ENCODE measurements at places on chromosomes 12 and 14.

GRCh38 chr14:90643982-90644670 lies 172.1 kb downstream of the TTC7B start:
- DNase-seq, result no peak

- no peak for DNase-seq
Measured at GRCh38 chr12:102951841-102952240, 5.6 kb upstream of the ASCL1 start.

DNA sequence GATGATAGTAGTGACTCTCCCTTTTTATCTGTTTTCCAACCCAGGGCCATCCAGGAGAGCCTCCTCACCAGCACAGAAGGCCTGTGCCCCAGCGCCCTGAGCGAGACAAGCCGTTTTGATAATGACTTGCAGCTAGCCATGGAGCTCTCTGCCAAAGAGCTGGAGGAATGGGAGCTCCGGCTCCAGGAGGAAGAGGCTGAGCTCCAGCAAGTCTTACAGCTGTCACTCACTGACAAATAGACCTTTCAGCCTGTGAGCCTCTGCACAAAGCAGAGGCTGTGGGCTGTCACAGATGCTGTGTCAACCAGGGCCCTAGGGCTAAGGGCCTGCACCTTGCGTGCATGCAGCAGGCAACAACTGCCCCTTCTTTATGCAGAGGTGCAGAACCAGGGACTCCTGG lies 11.0 kb downstream of the C12orf76 start:
- DNase-seq, result no peak

- DNase-seq, result no peak
Measured at GRCh38 chr14:56581041-56581727, 1.6 kb downstream of the TMEM260 start.

DNA sequence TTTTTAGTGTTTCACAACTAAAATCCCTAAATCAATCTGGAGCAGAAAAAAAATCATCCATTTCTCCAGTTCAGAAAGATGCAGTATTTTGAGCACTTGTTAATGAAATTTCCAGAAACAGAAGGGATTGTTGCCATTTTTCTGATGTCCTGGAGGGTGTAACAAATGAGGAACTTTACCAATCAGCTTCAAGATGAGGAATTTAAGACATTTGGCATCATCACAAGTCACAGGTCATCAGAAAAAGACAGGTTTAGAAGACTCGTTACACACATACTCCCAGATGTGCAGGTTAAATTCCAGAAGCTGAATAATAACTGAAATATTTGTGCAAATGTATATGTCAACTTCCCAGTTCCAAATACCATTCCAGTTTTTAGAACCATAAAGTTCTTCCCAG lies 482 bp upstream of the PSMC1 start:
- no peak for DNase-seq

- DNase-seq, result no peak
Measured at GRCh38 chr14:95536036-95536593, 1.3 kb downstream of the GLRX5 start.

DNA sequence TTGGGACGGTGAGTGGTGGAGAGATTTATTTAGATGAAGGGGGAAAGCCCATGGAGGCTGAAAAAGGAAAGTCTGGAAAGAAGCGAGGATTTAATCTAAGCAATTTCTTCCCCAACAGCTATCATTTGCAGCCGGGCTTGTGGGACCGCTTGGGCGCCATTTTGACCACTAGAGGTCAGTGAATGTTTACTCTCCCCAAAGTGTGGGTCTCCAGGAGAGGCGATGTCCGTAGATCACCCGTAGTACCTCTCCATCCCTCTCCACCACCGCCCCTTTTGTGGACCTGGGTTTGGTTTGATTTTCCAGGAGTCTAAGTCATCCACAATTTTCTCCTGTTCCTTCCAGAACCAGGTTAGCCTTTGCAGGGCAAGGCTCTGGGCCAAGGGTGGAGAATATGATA lies 91.2 kb upstream of the PARP11 start:
- peak; percentile 45 for DNase-seq

DNA sequence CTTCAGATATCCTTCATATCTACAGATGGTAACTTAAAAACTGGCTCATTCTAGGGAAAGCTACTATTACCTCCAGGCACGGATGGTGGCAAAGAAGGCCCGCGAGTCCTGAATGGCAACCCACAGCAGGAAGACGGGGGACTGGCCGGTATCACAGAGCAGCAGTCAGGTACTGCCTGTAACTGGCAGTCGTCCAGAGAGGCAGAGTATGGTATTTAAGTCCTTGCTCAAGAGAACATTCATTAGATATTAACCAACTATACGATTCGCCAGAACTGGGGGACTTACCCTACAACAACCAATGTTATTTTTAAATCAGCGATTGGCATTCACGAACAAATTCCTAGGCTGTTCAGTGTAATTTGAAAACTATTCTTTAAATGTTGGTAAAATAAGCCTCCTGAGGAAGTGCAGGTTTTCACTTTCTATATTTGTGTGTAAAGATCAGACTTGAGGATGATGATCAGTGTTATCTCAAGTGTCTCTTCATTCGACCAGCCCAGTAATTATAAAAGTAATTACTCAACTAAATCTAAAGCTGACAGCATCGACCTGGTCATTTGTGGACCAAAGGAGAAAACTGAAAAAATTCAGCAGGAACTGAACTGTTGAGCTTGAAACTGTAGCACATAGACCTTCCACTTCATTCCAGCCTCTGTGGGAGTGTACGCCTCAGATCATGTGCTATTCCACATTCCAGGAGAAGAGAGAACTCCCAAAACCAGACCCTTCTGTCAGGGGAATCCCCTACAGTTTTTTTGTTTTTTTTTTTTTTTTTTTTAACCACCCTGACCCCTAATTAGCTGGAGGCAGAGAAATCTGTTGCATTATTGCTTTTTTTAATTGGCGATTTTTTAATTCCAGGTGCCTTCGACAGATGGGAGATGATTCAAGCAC lies 75.6 kb downstream of the ESR2 start:
- no peak for DNase-seq

DNA sequence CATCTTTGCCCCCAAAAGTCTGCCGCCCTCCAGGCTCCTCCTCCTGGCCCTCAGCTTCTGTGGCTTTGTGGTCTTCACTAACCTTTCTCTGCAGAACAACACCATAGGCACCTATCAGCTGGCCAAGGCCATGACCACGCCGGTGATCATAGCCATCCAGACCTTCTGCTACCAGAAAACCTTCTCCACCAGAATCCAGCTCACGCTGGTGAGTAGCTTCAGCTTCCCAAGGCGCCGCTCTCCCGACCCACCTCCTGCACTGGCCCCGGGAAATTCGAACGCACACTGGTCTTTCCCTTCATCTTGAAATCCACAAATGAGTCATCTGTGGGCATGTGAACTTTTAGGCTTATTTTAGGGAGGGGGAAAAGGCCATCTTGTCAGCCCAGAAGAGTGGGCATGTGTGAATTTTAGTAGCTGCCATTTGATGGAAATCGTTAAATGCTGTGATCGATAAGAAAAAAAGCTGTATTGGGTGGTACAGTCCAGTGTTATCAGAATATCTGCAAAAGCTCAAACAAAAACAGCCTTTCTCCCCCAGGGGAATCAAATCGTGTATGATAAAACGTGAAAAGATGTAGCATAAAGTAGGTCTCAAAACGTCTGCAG lies 700 bp downstream of the SLC35E3 start:
- peak; percentile 52 for DNase-seq

DNA sequence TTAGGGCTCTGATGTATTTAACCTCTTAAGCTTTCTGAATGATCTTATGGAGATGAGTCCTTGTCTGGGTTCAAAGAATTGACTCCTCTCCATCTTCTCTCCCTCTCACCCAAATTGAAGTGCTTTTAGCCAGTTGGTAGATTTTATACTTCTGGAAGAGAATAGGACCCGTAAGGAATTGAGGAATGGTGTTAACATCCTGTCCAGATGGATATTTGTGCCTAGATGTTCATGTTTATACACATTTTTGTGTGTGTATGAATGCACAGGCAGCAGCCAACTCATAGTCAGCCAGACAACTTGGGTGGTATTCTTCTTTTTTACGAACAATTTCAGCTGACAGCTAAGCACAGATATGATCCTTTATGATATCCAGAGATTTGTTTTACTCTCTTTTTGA lies 449.6 kb upstream of the RGS6 start:
- no peak for DNase-seq
